ENCODE measurements at places on chromosomes 16 and 17. TPM values are rescaled to one million over a fixed set of nuclear protein-coding genes. Genes with fewer than 3 reads are reported as not detected.

GRCh38 chr16:65376601-65377000 is 254.7 kb upstream of the CDH11 start:
- DNase-seq, result no peak

- DNase-seq, result no peak
Observed at GRCh38 chr16:18853694-18854093, 52.3 kb upstream of the ARL6IP1 start.

DNA sequence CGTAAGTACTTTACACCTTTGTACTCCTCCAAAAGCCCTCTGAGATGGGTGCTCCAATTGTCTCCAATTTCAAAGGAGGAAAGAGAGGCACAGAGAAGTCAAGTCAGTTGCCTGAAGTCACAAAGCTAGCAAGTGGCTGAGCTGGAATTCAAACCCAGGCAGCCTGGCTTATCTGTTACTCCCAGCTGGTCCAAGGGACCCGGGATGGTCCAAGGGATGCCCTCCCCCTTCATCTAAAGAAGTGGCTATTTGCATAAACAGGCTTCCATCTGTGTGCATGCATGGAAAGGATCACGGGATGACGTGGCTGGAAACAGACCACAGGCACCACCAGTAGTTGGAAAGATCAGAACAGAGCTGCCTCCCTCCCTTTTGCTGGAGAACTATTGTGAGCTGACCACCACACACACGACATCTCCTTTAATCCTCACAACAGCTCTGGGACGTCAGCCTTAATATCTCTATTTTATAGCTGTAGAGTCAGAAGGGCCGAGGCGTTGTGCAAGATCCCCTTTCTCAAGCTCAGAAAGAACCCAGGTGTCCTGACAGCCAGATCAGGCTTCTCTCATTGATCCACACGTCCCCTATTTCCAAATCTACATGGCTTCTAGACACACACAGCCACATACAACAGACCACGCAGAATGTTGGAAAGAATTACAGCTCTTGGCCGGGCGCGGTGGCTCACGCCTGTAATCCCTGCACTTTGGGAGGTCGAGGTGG is 10.9 kb upstream of the COL1A1 start:
- DNase-seq, result no peak

- DNase-seq, result no peak
Observed at GRCh38 chr17:66548158-66548557, 245.7 kb downstream of the PRKCA start.

DNA sequence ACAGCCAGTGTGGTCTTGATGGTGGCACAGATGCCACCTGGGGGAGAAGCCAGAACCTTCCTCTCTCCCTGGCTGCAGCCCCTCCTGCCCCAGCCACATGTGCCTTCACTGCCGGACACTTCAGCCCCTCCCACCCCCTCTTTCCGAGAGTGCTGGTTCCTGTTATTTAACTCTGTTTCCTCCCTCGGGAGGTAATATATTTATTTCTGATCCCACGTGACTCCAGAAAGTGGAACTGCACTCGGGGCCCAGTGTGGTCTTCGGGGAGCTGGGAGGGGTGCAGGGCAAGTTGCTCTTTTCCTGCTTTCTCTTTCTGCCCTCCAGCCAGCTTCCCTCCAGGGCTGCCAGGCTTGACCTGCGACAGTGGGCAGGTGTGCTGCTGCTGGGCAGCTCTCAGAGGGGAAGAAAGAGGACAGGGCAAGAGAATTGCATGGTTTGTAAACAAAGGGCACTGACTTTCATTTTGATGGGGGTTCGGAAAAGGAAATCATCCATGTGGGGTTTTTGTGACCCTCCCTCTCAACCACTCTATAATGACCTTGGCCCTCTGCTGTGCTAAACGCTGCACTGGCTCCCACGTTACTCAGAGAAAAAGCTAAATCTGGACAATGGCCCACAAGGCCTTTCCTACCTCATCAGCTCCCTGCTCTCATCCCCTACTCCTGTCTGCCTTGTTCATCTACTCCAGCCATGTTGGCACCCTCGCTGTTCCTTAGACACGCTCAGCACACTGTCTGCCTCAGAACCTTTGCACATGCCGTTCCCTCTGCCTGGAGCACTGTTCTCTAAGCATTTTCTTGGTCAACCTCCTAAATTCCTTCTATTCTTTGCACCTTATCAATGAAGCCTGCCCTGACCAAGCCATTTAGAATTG is 8.2 kb upstream of the CIITA start:
- DNase-seq, result peak; percentile 18

DNA sequence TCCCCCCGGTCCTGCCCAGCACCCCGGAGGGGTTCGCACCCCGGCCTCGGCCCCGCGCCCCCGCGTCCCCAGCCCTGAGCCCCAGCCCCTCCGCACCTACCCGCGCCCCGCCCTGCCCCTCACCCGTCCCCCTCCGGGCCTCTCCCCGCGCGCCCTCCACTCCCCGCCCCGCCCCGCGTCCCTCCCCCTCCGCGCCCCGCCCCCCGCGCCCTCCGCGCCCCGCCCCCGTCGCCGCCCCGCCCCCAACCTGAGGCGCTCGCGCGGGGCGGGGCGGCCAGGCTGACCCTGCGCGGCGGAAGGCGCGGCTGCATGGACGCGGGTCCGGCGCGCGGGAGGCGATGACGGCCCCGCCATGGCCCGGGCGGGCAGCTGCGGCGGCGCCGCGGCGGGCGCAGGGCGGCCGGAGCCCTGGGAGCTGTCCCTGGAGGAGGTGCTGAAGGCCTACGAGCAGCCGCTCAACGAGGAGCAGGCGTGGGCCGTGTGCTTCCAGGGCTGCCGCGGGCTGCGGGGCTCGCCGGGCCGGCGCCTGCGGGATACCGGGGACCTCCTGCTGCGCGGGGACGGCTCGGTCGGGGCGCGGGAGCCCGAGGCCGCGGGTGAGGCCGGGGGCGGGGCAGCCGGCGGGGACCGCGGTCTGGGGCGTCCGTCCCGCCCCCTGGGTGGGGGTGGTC is at the start of gene SPIRE2:
Gene SPIRE2, plus strand, starts transcription at position 277 of the 671 bp plus-strand sequence. Its CDS starts 76 bp downstream, at position 353.
- peak; percentile 83 for DNase-seq

DNA sequence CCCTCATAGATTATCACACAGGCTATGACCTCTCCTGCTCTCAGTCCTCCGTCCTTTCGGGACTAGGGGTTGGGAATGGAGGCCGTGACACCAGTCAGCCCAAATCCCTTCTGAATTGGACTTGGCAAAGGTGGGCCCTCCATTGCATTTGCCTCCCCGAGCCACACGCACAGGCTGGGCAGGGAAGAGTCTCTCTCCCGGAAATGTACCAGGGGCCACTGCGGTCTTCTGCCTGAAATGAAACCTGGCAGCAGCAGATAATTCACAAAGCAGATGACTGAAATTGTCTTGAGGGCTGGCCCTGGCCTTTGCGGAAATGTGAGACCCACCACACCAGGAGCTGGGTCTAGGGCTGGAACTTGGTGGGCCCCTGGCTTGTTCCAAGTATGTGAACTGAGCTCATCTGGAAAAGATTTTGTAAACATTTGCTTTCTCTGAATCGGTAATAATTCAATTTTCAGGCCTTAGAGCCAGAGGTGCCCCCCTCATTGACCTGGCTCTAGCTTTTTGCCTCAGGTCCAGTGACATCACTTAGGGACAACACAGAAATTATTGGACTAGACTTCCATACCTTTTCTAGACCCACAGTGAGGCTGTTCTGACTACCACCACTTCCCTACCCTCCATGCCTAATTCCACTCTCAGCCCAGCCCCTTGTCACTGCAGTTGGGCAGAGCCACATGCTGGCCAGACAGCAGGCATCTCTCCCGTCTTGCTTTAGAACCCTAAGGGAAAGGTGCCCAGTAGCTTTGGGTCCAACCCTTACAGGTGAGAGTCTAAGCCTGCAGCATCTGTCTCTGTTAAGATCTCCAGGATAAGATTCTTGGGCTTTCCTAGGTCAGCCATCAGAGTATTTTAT is 75.2 kb downstream of the CCDC182 start:
- DNase-seq, result no peak

DNA sequence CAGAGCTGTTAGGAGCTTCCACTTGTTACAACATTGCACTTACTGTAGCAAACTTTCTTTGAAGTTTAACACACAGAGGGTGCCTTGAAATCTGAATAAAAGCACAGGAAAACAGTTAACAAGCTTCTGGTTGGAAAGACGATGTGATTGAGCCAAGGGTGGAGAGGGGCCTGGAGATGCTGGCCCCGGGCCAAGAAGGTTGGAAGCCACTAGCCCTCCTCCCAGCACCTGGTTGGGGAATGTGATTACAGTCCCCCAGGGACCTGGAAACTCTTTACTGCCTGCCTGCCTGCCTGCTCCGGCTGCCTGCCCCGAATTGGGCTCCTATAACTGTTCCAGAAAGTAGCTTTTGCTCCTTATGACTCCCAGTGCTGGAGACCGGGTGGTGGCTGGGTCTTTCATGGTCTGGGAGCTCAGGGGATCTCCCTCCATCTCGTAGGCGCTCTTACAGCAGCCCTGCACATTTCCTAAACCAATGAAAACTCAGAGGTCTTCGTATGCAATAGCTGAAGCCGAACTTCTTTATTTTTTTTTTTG is 48.0 kb upstream of the ZFHX3 start:
- DNase-seq, result peak; percentile 12

DNA sequence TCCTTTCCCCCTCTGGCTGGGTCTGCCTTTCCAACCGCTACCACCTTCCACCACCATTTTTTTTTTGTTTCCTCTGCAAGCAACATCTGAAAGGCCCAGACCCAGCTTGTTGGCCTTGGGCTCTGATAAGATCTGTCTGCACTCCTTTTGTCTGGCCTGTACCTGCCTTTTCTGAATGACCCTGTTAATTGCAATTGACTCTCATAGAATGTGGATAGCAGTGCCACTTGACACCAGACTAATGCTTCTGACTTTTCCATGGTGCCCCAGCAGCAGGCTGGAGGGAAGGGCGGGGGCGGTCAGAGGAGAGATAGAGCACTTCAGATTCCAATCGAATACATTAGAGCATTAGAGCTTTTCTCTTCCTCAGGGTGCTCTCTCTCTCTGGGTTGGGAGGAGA is 538.9 kb downstream of the WWOX start:
- DNase-seq, result no peak

DNA sequence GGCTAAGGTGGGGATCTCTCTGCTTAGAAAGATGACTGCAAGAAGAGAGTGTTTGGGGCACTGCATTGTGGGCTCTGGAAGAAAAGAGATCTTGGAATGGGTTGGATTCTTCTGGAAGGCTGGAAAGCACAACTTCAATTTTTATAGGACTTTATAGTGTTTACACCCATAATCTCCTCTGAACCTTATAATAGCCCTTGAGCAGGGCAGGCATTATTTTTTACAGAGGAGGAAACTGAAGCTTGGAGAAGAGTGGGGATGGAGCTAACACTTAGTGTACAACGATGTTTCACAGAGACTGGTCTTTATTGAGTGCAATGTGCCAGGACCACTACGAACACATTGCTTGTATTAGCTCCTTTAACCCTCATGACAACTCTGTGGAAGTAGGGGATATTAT is 10.4 kb downstream of the TNS4 start:
- no peak for DNase-seq

DNA sequence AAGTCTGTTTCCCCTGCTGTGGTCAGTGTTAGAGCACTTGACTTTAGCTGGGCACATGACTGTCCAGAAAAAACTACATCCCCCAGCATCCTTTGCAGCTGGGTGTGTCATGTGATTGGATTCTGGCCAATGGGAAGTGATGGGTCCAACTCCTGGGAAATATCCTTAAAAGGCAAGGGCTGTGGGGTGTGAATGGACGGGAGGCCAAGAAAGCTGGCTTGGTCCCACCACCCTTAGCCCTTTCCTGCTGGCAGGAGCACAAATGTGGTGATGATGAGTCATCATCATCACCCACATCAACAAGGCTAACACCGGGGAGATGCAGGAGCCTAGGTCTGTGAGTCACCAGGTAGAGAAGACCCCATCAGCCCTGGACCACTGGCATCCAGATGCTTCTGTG is 341.7 kb downstream of the C16orf95 start:
- no peak for DNase-seq

DNA sequence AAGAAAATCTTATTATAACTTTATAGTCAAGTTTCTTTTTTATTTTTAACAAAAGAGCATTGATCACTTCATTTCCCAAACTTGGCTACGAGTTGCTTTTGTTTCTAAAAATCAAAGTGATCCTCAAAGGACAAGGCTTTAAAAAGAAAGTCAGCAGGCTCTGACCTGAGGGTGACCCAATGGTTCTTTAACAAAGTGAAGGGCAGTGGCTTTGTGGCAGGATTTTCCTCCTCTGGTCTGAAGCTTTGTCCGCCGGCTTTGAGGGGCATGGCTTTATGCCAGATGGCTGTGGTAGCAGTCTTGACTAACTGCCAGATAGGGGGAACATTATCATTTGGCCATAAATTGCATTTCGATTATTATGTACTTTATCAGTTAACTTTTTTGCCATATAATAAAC is 28.5 kb downstream of the IQCK start:
- DNase-seq, result no peak

DNA sequence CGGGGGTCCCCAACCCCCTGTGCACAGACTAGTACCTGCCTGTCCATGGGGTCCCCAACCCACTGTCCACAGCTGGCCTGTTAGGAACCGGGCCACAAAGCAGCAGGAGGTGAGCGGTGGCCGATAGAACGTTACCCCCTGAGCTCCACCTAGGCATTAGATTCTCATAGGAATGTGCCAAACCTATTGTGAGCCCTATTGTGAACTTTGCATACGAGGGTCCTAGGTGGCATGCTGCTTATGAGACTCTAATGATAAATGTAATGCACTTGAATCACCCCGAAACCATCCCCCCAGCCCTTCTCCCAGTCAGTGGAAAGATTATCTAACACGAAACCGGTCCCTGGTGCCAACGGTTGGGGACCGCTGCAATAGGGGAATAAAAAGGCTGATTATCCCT is 1.5 kb downstream of the REXO5 start:
- no peak for DNase-seq

GRCh38 chr17:77618173-77618572 is 340.3 kb upstream of the TNRC6C start:
- DNase-seq, result no peak

DNA sequence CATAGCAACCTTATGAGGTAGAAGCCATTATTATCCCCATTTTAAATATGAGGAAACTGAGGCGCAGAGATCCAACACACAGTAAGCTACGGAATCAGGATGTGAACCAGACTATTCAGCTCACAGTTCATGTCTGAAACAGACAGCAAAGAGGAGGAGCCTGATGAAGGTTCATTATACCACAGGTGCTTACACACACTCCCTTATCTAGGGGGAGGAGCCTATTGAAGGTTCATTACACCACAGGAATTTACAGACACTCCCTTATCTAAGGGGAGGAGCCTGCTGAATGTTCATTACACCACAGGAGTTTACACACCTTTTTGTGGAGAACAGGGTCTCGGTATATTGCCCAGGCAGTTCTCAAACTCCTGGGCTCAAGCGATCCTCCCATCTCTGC is 21.9 kb downstream of the C16orf95 start:
- no peak for DNase-seq

GRCh38 chr16:8708536-8708935 is 34.1 kb downstream of the ABAT start:
- DNase-seq, result no peak

GRCh38 chr16:68754084-68754792 is 17.1 kb downstream of the CDH1 start:
- DNase-seq, result no peak

The SLC12A3 gene
- total RNA-seq, result not detected

The CSH1 gene
- total RNA-seq, result not detected

The GRAP gene
- total RNA-seq, result 0.33 TPM

The KLHL10 gene
- not detected for total RNA-seq

The TVP23A gene
- total RNA-seq, result not detected

The GCGR gene
- total RNA-seq, result 0.52 TPM

The ZNF207 gene
- 95.6 TPM for total RNA-seq

The OR4D1 gene
- not detected for total RNA-seq

The SPATA22 gene
- total RNA-seq, result not detected

The TEX14 gene
- total RNA-seq, result 0.26 TPM

The PPL gene
- 20.2 TPM for total RNA-seq

The TMC5 gene
- 2.3 TPM for total RNA-seq

Data from body of pancreas (tissue), 4 donors.